ENCODE measurements at places on chromosomes 4 and X.
A peak's percentile ranks its signal among the peaks of the same experiment; 100 is the strongest.

DNA sequence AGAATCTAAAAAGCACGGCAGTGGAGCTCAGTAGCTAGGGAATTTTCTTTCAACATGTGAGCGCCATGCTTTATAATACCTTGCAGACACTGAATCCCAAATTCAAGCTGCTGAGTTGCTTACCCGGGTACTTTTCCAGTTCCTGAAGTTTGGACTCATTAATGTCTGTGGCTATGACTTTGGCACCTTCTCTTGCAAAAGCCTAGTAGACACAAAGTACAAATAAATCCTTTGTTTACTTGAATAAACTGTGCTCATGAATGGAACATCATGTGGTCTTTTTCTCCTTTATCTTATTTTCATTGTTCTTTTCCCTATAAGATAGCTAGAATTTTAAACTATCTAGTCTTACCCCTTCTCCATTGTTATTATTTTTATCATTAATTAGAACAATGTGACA is 4.6 kb downstream of the BDH2 start:
- DNase-seq, result no peak

DNA sequence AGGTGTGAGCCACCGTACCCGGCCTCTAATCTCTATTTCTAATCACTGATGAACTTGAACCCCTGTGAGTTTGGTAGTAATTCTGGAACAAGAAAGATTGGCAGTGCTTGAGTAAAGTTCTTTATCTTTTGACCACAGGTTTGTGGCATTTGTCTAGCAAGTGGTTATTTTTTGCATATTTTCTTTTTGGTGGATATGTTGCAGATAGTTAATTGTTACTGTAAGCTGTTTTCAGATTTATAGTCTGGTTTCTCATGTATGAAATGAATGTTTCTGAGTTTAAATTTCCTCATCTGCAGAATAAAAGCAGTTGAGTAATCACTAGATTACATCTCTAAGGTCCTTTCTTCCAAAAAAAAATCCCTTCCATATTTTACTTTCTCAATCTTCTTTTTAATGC is 105.2 kb downstream of the GASK1B start:
- no peak for DNase-seq

DNA sequence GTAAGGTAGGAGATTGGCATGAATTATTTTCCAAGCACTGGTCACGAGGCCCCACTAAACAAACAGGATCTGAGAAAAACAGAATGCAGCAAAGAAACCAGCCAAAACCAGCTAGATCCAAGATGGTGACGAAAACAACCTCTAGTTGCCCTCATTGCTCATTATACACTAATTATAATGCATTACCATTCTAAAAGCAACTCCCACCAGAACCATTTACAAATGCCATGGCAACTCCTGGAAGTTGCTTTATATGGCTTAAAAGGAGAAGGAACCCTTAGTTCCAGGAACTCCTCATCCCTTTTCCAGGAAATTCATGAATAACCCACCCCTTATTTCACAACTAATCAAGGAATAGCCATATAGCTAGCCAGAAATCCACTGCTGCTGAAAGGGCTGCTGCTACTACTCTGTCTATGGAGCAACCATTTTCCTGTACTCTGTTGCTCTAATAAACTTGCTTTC is 69.3 kb downstream of the ABCB7 start:
- DNase-seq, result no peak

DNA sequence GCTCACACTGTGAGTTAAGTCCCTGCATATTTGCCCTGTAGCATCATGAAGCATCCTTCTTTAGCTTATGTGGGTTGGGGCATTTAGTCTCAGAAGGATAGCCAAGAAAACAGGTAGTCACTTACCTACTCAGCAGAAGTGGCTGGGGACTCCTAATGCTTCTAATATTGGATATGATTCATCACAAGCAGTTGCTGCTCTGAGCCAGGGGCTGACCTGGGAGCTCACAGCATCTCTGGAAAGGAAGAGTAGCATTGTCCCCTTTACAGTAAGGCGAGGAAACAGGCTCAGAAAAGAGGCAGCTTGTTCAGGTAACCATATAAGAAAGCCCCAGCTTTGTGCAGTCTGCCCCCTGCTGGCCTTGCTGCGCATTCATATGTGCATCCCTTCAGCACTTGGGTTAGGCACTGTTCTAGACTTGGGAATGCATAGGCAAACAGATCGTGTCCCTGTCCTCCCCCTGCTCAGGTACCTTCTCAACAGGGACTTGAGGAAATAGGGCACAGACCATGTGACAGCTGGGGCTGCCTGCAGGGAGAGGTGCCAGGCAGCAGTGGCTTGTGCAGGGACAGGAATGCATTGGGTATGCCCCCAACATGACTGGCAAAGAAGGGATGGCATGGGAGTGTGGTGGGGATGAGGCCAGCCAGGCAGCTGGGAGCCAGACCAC is 35.7 kb upstream of the TBC1D14 start:
- DNase-seq, result peak; percentile 64

- no peak for DNase-seq
Observed at GRCh38 chrX:86946569-86946968, 571.0 kb upstream of the KLHL4 start.

DNA sequence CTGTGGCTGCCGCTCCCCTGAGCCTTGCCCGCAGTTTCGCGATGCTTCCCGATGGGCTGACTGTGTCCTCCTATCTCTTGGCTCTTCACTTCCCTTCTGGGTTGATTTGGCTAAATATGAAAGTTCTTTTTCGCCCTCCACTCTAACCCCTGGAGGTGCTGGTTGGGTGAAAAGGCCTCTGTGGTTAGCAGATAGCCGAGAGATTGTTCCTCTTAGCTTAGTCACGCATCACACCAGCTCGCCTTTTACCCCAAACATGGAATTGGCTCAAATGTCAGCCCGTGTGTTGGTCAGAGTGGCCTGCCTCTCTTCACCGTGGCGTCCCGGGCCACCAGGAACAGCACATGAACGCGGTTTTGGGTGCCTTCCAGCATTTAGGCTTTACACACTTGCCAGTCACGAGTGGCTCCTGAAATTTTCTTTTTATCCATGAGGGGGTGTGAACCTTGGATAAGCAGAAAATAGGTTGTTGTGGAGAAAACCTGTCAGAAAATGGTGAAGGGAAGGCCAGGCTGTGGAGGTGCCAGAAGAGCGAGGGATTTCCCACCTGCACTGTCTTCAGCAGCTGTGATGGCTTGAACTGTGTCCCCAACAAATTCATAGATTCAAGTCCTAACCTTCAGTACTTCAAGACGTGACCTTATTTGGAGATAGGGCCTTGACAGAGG is 8.9 kb downstream of the CLCN4 start:
- DNase-seq, result no peak

DNA sequence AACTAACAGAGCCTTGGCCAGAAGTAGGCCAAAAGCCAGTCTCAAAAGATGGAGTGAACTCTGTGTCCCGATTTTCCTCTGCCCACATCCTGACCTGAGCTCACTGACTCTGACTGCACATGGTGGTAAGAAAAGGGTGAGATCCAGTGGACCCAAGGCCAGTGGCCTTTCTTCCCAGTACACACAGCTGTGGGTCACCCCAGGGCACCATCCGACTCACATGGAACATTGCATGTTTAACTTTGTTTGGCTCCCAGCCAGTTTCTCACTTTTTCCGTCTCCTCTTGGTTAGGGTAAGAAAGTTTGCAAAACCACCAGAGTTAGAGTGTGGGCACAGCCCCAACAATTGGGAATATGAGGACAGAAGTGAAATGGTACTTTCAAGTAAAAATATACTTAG is 69.8 kb downstream of the GAB1 start:
- DNase-seq, result no peak

DNA sequence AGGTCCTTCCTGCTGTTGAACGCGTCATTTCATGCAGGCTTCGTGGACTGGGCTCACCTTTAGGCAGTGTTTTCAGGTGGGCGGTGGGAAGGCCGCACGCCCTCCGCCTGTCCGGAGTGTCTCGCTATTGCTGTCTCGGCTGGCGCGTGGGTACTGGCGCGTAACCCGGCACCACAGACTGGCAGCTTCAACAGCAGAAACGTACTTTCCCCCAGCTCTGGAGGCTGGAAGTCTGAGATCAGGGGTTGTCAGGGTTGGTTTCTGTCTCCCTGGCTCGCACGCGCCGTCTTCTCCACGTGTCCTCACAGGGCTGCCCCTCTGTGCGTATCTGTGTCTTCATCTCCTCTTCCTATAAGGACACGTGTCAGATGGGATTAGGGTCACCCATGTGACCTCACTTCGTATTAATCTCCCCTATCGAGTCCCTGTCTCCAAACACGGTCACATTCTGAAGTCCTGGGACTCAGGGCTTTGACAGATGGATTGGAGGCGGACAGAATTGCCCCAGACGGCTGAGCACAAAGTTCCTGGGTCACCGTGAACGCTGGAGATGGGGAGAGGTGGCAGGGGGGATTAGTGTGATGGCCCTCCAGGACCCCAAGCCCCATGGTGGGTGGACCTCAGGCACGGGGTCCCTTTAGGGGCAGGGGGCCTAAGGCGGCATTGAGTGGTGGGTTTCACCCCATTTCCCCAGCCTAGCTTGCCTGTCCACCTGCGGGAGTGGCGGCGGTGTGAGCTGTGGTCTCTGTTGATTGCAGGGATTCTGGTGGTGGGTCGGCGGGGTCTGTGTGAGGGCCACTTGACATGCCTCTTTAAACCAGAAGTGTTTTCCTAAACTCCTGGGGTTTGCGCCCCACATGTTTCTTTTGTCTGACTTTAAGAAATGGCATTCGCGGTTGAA is 83.4 kb upstream of the LRPAP1 start:
- no peak for DNase-seq

GRCh38 chr4:38455092-38455862 is 208.7 kb upstream of the KLF3 start:
- DNase-seq, result no peak

GRCh38 chrX:153463031-153463430 is 7.3 kb downstream of the HAUS7 start:
- DNase-seq, result no peak

GRCh38 chrX:149877636-149878035 is 3.3 kb upstream of the MAGEA8 start:
- DNase-seq, result no peak

DNA sequence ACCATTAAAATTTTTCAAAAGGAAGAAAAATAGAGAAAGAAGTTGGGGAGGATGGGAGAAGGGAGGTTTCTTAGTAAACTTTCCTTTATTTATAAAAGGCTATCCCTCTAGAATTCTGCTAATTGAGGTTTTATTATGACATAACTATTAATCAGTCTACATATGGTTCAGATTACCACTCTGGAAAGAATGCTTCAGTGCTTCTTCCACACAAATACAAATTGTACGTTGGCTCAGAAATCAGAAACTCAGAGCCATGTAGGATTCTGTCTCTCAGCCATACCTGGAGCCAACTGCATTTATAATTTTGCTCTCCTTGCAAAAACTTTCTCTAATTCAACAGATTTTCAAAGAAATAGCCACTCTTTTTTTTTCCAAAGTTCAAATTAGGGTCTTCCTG is 37.1 kb downstream of the SRPX start:
- DNase-seq, result no peak

GRCh38 chr4:127634181-127634580 is 1.4 kb downstream of the INTU start:
- no peak for DNase-seq

DNA sequence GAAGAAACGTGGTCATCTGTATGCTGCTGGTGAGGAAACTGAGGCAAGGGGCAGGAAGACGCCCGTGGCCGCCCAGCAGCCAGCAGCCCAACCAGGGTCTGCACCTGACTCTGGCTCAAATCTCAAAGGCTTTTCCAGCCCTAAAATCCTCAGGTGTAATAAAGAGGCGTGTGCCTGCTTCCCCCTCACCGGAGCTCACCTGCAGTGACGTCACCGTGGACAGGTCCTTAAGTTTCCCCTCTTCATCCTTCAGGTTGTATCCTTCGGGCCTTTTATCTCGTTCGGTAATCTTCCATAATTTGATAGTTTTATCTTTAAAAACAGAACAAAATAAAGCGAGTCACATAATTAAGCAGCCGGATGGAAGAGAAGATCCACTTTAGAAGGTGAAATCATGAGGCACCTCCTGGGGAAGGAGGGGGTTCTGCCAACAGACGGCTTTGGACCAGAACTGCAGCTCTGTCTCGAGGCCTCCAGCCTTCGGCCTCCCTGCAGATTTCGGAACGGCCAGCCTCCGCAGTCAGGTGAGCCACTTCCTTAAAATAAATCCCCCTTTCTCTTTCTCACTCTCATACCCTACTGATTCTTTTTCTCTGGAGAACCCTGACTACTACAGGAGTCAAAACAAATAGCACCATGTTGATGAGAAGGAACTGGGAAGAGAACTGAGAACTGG is 96.7 kb downstream of the PPP2R2C start:
- DNase-seq, result no peak

- no peak for DNase-seq
Observed at GRCh38 chr4:177107288-177107921, 202.3 kb upstream of the NEIL3 start.

DNA sequence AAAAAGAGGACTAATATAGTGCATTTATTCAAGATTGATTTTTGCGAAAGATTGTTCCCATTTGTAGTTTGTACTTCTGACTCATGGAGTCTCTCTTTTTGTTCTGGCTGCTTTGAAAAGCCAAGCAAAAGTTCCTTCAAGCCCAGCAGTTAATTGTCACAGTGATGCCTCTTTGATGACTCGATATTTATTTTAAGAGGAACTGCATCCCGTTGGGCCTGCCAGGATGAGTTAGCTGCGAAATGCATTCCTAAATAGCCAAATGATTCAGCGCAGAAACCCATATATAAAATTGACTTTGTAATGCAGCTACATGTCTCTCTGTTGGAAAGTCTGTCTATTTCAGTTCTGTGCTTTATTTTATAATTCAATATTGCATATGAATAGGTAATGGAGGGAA is 295.1 kb downstream of the GBA3 start:
- DNase-seq, result no peak

- DNase-seq, result no peak
Observed at GRCh38 chr4:41158756-41159155, 55.6 kb downstream of the APBB2 start.

DNA sequence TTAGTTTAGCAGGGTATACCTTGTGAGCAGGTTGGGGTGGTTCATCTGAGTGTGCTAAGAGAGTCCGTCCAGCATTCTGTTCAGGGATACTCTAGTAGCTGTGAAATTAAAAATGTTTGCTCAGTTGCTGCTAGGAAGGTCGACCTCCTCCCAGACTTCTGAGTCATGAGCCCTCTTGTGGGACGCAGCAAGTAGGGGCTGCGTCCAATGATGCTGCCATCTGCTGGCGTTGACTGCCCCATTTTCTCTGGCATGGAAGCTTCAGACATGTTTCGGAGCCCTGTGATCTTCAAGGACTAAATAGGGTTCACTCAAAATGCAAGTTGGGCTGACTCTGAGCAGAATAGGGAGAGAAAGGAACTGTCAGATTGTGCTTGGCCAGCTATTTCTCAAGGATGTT is 201.0 kb upstream of the ARSJ start:
- peak; percentile 11 for DNase-seq
